CD4-positive, alpha-beta T cell treated with Interleukin-17A for 1 hour (primary cell): ENCODE measurements at places on chromosomes 4 and X.

DNA sequence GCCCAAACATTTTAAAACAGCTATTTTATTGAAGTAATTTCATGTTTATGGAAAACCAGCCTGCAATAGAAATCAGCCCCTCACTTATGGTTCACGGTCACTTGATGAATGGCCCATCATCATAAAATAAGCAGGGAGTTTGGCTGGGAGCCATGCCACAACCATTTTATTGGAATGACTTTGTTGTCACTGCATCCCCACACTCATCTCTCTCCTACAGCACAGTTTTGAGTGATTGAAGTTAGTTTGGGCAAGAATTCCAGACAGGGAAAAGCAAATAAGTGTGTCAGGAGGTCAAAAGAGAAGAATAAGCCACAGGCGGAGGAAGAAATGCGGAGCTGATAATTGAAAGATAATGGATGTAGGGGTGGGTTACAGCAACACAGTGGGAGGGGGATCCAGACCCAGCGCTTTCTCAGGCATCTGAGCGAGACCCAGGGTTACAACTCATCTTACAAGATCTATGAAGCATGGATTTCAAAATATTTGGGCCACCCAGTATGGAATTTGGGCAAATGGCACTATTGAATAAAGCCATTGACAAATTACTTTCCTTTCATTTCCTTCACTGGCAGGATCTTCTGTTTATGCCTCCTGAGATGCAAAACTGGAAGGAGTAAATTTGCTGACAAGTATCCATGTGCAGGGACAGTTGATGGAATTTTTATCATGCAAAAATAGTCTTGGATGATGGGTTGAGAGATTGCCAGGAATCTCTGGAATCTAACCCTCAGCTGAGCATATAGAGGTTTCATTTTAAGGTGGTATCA is 100.8 kb downstream of the SHROOM3 start:
- no peak for DNase-seq

- no peak for DNase-seq
Measured at GRCh38 chr4:137700751-137701150, 168.5 kb upstream of the PCDH18 start.

DNA sequence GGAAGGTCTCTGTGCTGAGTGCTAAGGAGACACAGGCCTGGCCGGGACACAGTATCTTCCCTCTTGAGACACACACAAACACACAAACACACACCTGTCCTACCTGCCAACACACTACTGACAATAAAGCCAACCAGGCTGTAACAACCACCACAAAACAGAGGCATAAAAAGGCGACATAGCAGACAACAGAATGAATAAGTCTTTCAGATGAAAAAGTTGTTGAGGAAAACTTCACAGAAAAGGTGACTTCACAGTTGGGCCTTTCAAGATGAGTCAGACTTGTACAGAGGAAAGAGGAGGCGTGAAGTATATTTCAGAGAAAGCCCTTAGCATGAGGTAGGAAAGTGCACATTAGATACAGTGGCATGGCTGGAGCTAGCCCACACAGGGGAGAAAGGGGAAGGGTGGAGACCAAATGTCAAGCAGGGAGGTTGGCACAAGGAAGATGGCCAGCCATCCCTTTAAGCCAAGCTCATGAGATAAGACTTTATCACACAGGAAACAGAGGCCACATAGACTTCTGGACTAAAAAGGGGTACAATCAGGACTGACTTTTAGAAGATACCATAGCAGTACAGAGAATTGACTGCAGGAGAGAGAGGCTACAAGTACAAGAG is 54.0 kb downstream of the SLC9A7 start:
- peak; percentile 1 for DNase-seq

GRCh38 chr4:87525636-87526295 is 3.4 kb downstream of the SPARCL1 start:
- no peak for DNase-seq

- no peak for DNase-seq
Measured at GRCh38 chr4:72857216-72857615, 212.3 kb downstream of the COX18 start.

- no peak for DNase-seq
Measured at GRCh38 chr4:163736876-163737275, 242.4 kb downstream of the TMA16 start.

DNA sequence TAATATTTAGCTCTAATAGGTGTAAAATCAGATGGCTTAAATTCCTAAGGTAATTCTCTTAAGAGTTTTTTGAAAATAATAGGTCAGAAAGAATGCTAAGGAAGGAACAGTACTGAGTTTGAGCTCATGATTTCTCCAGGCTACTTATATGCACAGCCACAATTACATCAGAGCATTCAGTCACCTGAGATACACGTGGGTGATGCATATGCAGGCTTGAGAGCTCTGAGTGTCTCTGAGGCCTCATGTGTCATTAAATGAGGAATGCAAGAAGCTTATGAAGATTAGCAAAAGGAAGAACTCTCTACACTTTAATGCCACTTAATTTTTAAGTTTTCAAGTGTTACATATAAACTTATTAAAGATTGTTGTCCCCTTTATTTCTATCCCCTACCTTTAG is 124.0 kb upstream of the STIM2 start:
- DNase-seq: no peak

DNA sequence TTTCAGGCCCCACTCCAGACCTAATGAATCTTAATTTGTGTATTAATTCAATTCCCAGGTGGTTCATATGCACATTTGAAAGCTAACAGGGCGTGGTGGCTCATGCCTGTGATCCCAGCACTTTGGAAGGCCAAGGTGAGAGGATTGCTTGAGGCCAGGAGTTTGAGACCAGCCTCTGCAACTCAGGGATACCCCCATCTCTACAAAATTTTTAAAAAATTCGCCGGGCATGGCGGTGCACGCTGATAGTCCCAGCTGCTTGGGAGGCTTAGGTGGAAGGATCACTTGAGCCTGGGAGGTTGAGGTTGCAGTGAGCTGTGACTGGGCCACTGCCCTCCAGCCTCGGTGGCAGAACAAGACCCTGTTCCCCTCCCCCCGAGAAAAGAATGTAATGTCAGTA is 31.2 kb downstream of the ADD1 start:
- no peak for DNase-seq

DNA sequence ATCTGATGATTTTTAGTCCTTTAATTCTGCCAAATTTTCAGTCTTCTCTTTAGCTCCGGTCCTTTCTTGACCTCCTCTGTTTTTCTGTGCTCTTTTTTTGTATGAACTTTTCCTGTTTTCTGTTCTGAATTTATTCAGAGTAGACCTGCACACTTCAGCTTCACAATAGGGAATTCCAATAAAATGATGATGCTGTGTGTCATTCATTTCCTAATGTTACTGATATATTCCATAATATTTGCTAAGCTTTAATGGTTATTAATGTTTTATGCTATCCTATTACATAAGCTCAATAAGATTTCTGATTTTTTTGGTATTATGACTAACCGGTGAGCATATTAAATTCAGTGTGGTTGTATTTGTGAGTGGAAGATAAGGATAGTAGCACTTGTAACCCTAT is 13.9 kb upstream of the MAD2L1 start:
- no peak for DNase-seq

DNA sequence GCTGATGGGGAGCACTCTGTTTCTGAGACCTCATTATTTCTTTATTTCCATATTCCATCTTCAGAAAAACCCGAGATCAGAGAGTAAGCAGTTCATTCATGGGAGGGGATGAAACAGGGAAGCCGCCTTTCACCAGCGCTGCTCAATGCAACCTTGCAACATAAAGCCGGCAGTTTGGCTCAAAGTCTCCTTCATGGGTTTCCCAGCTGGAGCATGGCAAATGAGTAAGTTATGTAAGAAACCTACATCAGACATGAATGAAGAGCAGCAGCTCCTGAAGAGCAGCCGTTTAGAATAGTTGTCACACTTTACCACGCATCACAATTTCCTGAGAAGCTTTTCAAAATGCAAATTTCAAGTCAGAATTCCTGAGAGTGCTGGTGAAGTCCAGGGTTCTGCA is 578.8 kb downstream of the FSTL5 start:
- no peak for DNase-seq

- DNase-seq: no peak
Measured at GRCh38 chr4:80076681-80077080, 3.7 kb upstream of the ANTXR2 start.

GRCh38 chr4:115117651-115118050 is 4.2 kb upstream of the NDST4 start:
- DNase-seq: no peak

DNA sequence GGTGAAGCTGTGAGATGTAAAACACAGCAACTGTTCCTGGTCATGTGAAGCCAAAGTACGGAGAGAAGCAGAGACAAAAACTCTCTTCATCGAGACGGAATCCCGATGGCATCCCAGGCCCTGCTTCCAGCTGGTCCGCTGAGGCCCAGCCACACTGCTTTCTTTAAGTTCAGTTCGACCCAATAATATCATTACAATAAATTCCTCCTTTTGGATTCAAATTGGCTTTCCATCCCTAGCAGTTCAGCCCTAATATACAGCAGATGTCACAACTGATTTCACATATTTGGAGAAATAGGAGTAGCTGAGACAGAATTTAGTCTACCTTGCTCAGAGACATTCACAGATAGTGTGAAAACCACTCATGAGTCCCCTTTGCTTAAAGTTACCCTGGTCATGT is 98.3 kb upstream of the SPRY1 start:
- no peak for DNase-seq

DNA sequence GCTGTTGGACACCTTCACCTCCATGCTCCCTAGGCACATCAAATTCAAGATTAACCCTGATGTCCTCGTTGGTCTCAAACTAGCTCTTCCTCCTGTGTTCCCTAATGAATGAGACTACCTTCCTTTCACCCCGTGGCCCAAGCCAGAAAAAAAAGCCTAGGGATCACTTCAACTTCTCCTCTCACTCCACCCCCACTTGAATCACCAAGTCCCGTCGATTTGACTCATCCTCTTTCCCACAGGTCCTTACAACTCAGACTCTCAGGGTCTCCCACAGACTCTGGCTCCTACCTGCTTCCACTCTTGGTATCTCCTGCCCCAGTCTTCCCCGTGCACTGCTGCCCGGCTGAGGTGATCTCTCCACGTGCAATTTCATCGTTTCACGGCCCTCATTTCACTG is 8.5 kb downstream of the SLC25A43 start:
- no peak for DNase-seq

GRCh38 chrX:63934791-63935190 is 149.8 kb upstream of the ARHGEF9 start:
- no peak for DNase-seq

DNA sequence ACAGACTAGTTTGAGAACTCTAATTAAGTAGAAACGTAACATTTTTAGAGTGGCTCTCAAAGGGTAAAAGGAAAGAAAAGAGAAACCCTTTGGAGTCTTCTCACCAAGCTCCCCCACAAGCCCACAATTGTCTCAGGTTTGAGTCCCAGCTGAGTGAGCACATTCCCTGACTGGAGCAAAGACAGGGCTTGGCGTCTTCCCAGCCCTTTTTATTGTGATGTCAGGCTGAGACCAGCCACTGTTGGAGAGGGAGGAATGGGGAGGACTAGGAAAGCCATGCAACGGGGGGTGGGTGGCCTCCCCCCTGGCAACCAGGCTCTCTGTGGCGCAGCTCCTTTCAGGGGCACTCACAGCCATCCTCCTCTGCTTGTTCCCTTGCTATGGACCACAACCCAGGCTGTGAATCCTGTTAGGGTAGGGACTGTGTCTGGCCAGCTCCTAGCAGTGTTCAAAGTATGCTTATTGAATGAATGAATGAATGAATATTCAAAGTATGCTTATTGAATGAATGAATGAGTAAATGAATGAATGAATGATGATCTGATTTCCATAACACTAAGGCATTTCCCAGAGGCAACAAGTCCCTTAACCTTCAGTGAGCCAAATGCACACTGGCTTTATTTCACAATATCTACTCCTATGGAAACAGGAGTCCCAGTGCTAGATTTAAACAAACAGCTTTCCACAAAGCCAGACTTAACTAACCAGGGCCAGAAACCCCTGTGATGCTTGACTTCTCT is 413.3 kb downstream of the MID1IP1 start:
- DNase-seq: no peak
